ENCODE measurements at places on chromosomes 6 and 20. TPM values are rescaled to one million over a fixed set of nuclear protein-coding genes. Genes with fewer than 3 reads are reported as not detected.

The ZC3H12D gene
- 4.7 TPM for total RNA-seq

- H3K4me3 ChIP-seq, result no peak overlapping the region
- H3K27me3 ChIP-seq, result no peaks in the 10 kb centered on the region
- no peak for DNase-seq
- H3K4me1 ChIP-seq, result peaks cover 2% of the 10 kb centered on the region
Observed at GRCh38 chr6:151901009-151901411, 93.5 kb downstream of the ESR1 start.

GRCh38 chr6:18742406-18742805 lies 355.3 kb downstream of the RNF144B start:
- no peak overlapping the region for H3K4me3 ChIP-seq
- DNase-seq, result no peak
- H3K36me3 ChIP-seq, result no peaks in the 10 kb centered on the region
- H3K27me3 ChIP-seq, result no peaks in the 10 kb centered on the region

- no peaks in the 10 kb centered on the region for H3K27me3 ChIP-seq
- no peak overlapping the region for H3K4me3 ChIP-seq
- peaks cover 73% of the 10 kb centered on the region for H3K36me3 ChIP-seq
- no peak for DNase-seq
Observed at GRCh38 chr6:33695451-33695887, 16.0 kb downstream of the UQCC2 start.

DNA sequence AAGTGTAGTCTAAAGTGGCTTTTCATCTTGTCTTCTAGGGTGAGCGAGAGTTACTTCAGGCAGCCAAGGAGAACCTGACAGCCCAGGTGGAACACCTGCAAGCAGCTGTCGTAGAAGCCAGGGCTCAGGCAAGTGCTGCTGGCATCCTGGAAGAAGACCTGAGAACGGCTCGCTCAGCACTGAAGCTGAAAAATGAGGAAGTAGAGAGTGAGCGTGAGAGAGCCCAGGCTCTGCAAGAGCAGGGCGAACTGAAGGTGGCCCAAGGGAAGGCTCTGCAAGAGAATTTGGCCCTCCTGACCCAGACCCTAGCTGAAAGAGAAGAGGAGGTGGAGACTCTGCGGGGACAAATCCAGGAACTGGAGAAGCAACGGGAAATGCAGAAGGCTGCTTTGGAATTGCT lies 27.1 kb downstream of the C20orf173 start:
- no peak for DNase-seq
- no peaks in the 10 kb centered on the region for H3K27me3 ChIP-seq
- peaks cover 88% of the 10 kb centered on the region for H3K36me3 ChIP-seq
- no peaks in the 10 kb centered on the region for H3K4me1 ChIP-seq

Measured in suprapubic skin (tissue), 4 donors.